ENCODE measurements at places on chromosomes 13 and 19. TPM values are rescaled to one million over a fixed set of nuclear protein-coding genes. Genes with fewer than 3 reads are reported as not detected.

OSCAR gene
- 1.4 TPM for total RNA-seq

KCNN1 gene
- 1.8 TPM for total RNA-seq

RGL3 gene
- 11.3 TPM for total RNA-seq

KRTDAP gene
- not detected for total RNA-seq

PDX1 gene
- total RNA-seq: not detected

C13orf46 gene
- total RNA-seq: 1.4 TPM

ATXN8OS gene
- not detected for total RNA-seq

CGB7 gene
- total RNA-seq: not detected

CEACAM19 gene
- 6.2 TPM for total RNA-seq

PRSS57 gene
- not detected for total RNA-seq

NTF4 gene
- total RNA-seq: 0.81 TPM

ZNF14 gene
- total RNA-seq: 4.6 TPM

ZNF724 gene
- 1.9 TPM for total RNA-seq

FCHO1 gene
- total RNA-seq: 1.8 TPM

ZNF541 gene
- total RNA-seq: 0.13 TPM

APOC4 gene
- total RNA-seq: not detected

RAVER1 gene
- 14.0 TPM for total RNA-seq

ADAMTSL5 gene
- total RNA-seq: 18.9 TPM

SYNGR4 gene
- not detected for total RNA-seq

C1QTNF9 gene
- 1.7 TPM for total RNA-seq

PBX4 gene
- total RNA-seq: 0.35 TPM

CDX2 gene
- total RNA-seq: not detected

HSPB6 gene
- total RNA-seq: 251 TPM

TNNI3 gene
- 2,132 TPM for total RNA-seq

FAM216B gene
- total RNA-seq: 47.3 TPM

PROSER1 gene
- 15.4 TPM for total RNA-seq

KLK4 gene
- not detected for total RNA-seq

TMPRSS9 gene
- not detected for total RNA-seq

HCST gene
- total RNA-seq: 6.9 TPM

RAB3A gene
- 29.2 TPM for total RNA-seq

FGF21 gene
- total RNA-seq: not detected

ANGPTL8 gene
- 20.3 TPM for total RNA-seq

ELAVL3 gene
- 0.24 TPM for total RNA-seq
